ENCODE measurements at places on chromosomes 5 and 9.

DNA sequence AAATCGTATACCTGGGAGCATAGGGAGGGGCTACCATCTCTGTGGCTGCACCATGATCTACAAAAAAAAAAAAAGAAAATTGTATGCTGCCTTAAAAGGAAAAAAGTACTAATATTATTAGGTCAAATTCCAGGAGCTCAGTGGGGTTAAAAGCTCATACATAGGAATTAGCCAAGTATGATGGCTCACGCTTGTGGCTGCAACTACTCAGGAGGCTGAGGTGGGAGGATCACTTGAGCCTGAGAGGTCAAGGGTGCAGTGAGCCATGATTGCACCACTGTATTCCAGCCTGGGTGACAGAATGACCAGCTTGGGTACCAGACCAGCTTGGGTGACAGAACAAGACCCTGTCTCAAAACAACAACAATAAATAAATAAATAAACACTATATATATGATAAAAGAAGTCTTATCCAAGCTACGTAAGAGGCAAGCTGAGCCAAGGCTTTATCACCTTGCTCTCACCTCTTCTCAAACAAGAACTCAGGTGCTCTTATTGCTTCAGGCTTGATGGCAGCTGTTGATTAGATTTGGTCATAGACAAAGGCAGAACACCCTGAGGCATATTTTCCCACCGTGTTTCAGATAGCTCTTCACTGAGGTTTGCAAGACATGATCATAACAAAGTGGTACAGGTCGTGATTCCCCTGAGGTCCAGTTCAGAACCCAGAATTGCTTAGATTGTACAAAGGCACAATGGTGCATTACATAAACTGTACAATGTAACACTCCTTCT lies 3.3 kb upstream of the FBXW11 start:
- no peak for DNase-seq

- no peak for DNase-seq
These were observed 6.0 kb downstream of the IPPK start for GRCh38 chr9:92663951-92664350.

- no peak for DNase-seq
These were observed 42.2 kb upstream of the N4BP3 start for GRCh38 chr5:178071108-178071507.

DNA sequence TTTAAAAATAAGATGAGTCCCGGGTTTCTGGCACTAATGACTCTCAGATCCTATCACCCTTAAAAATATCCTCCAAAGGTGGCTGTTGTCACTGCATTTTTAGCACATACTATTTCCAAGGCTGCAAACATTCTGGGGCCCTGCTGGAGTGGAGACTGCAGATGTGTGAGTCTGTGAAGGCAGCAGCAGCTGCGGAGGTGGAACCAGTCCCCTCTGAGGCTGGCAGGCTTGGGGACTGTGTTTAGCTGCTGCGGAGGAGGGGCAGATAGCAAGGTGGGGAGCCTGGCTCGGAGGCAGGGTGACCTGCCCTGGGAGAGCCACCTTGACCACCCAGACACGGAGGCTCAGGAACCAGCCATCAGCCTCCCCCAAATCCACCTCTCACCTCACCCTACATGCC lies 77.0 kb downstream of the C5orf15 start:
- no peak for DNase-seq

- no peak for DNase-seq
These were observed 45.7 kb downstream of the TMEM174 start for GRCh38 chr5:73218552-73219171.

GRCh38 chr5:179114756-179115155 lies 54.6 kb downstream of the ZNF354C start:
- DNase-seq = no peak

DNA sequence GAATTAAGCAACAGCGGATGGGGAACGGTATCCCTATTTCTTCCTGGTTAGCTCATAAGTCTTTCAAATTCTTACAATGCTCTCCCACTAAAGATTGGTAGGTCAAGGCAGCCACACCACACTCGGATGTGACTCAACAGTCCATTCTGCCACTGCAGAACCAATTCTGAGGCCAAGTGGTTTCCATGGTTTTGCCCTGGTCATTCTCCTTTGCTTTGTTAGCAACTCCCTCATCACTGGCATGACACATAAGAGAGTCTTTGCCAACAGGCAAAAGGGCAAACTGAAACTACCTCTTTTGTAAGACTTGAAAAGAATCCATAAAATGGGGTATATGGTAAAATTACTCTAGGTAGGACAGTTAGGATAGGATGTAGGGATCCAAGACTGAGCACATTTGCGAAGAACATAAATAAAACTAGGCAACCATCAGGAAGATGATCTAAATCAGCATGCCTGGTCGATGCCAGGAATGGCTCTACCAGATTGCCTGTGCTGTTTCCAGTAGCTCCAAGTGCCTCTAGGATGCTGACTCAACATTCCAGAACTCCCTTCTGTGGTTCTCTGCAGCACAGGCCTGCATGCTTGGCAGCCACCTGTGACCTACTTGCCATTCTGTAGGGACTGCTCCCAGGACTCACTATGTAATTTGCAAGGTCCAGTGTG lies 105.4 kb downstream of the DCP2 start:
- DNase-seq = no peak

- no peak for DNase-seq
These were observed 45.6 kb upstream of the SMIM15 start for GRCh38 chr5:61207884-61208283.

- no peak for DNase-seq
These were observed 254.1 kb upstream of the IRX4 start for GRCh38 chr5:2136728-2137333.

DNA sequence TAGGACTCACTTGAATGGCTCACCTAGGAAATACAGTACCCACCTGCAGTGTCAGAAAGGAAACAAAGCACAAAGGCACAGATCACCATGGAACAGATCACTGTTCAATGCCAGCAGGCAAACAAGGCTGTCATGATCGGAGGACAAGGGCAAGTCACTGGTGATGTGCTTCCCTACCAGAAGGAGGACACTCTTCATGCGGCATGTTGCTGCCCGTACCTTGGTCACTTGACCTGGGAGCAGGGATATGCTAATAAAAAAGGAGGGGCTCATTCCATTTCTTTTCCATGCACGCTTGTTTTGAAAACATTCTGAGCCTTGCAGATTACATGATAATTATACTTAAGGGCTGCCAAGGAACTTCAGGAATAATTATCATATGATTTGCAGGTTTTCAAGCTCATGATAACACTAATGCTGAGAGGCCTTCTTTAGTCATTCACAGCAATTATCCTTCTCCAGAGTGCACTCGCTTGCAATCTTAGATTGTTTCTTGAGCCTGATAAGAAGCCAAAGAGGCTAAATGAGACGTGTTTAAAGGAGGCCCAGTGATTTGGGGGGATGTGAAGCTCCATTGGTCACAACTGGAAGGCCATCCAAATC lies 36.1 kb upstream of the STARD4 start:
- DNase-seq = no peak

- DNase-seq = no peak
These were observed 116.5 kb upstream of the CACNA1B start for GRCh38 chr9:137761032-137761431.

DNA sequence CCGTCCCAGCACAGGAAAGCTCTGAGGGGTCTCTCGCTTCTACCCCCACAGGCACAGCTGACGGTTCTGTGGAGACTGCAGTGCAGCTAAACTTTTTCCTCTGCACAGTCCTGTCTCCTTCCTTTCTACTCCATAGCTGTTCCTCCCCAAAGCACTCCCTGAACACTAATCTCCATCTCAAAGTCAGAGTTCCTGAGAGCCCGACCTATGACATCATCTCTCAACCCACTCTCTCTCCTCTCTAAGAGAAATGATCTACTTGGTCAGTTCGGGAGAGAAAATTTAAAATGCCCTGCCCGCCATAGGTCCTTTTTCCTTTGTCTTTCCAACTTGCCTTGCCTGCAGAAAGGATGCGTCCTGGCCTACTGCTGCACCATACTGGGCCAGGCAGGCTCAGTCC lies 90.6 kb downstream of the FANCC start:
- no peak for DNase-seq
